Skin of body (tissue), 3 donors: ENCODE measurements at places on chromosomes 7 and 10. TPM values are rescaled to one million over a fixed set of nuclear protein-coding genes. Genes with fewer than 3 reads are reported as not detected.

DNA sequence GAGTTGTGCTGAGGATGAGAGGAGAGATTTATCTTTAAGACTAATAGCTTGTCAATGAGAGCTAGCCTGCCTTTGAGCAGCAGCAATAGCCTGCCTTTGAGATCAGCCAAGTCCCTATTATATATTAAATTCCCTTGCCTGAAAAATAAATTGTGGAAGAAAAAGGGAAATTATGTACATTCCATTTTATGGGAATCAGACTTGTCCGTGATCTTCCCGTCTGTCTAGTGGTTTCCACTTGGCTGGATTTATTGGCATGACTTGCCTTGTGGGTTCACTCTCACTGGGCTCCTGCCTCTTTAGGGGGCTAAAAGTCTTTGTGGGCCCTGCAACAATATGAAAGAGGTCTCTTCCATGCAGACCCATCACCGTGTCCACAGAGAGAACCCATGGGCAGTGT is 171.7 kb upstream of the FRMD4A start:
- DNase-seq, result no peak

GRCh38 chr7:40922316-40922670 is 780.6 kb downstream of the INHBA start:
- no peak for DNase-seq

CH25H gene
- 4.1 TPM for total RNA-seq

DNA sequence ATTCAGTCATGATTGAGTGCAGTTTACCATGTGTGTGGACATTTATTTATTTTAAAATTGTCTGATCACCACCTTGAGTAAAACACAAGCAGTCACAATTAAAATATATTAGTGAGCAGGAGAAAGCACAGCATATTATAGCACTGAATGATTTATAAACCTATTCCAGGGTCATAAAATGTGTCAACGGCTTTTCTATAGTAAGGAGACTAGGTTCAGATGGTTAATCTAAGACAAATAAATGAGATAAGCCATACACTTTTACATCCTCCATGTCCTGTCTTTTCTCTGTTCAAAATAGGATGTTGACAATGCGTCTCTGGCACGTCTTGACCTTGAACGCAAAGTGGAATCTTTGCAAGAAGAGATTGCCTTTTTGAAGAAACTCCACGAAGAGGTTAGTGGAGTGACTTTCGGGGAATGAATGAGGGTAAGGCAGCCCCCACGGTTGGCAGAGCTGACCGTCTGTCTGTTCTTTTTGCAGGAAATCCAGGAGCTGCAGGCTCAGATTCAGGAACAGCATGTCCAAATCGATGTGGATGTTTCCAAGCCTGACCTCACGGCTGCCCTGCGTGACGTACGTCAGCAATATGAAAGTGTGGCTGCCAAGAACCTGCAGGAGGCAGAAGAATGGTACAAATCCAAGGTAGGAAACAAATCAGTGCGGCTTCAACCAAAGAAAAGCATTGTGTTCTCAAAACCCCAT is 5.4 kb downstream of the VIM start:
- DNase-seq, result no peak

GRCh38 chr7:29122081-29122480 is 24.3 kb downstream of the CPVL start:
- no peak for DNase-seq

- DNase-seq, result no peak
Measured at GRCh38 chr10:10871352-10871751, 146.3 kb upstream of the CELF2 start.

DNA sequence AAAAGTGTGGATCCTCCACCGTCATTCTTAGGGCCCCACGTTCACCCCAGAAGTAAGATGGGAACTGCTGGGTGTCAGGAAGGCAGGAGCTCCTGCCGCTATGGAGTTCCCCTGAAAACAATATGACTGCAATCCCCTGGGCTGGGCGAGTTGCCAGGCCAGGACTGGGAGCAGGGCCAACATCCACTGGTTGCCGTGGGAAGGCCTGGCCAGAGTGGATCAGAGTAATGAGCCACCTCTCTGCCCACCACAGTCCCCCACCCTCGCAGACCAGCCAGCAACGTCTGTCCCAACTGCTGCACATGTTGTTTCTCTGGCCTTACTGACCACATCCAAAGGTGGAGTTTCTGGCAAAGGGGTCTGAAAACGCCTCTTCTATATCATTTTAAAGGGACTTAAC is 86.6 kb downstream of the STRA8 start:
- DNase-seq, result no peak

GRCh38 chr10:18860631-18861240 is 187.9 kb upstream of the MALRD1 start:
- DNase-seq, result no peak

VSTM4 gene
- 40.5 TPM for total RNA-seq

TIMM23 gene
- total RNA-seq, result 36.5 TPM

- no peak for DNase-seq
Measured at GRCh38 chr10:113612154-113612553, 51.7 kb downstream of the NRAP start.

DNA sequence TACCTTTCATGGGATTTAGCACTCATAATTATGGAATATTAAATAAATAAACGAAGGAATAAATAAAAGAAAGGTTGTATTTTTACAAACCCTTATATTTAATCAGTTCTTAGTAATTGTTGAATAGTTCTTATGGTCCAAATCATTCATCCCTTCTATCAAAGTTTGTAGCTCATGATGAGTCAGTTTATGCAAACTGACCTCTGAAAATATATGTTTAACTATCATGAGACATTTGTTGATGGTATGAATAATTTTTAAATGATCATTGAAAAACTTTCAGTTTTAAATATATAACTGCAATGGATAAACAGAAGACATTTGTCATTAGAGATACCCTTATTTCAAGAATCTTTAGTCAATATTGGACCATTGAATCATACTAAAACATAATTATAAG is 411.2 kb upstream of the LRRTM3 start:
- no peak for DNase-seq

SORCS1 gene
- 1.9 TPM for total RNA-seq

DNA sequence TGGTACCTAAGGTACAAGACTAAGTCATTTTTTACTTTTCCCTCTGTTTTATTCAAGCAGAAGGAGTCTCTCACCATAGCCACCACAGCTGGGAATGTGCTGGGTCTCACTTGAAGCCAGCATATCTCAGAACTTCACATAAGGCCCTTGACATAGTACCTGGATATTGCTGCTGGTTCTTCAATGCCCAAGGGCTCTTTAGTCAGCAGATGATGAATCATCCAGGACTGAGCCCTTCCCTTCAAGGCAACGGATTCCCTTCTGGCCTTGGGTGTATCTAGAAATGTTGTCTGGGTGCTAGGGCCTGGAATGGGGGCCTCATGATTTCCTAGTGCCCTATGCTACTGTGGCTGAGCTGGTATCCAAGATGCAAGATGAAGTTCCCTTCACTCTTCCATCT is 93.9 kb downstream of the ADCYAP1R1 start:
- no peak for DNase-seq

NEUROD6 gene
- total RNA-seq, result 0.30 TPM

GRCh38 chr10:97280783-97281182 is 11.7 kb downstream of the ARHGAP19 start:
- DNase-seq, result no peak

- DNase-seq, result no peak
Measured at GRCh38 chr10:102424145-102424544, 3.5 kb downstream of the FBXL15 start.

SEPHS1 gene
- total RNA-seq, result 38.3 TPM

DNA sequence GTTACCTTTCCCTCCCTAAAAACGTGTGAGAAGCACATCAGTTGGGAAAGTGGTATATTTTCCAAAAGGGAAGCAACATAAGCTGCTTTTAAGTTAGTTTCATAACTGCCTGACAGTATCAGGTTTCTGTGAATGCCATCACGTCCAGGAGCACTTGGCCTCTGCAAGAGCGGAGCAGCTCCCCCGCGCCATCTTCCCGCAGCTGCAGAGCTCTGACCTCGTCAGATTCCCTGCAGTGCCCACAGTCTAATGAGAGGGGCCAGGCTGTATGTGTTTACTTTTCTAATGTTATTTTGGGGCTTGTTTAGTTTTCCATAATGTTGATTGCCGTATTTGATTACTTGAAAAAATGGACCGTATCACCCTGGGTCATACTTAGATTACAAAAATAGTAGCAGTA is 74.2 kb downstream of the MGMT start:
- peak; percentile 32 for DNase-seq

ACSL5 gene
- 10.1 TPM for total RNA-seq

DNA sequence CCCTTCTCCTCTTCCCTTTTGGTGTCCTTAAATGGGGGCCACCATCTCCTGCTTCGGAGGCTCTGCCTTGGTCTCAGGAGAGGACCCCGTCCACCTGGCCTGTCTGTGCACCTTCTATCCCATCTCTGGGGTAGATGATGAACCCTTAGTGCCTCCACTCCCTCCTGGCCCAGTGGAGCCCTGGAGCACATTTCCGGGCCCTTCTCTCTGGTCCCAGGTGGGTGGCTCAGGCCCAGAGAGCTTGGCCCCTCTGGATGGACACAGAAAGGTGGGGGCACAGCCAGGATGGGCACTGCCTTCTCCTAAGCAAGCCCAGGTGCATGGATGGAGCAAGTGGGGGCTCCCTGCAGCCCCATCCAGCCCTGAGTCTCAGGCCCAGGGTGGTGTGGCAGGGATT is 121.4 kb upstream of the RET start:
- no peak for DNase-seq

LIPF gene
- 0.10 TPM for total RNA-seq

ADAM22 gene
- 18.6 TPM for total RNA-seq

ORAI2 gene
- 5.2 TPM for total RNA-seq

DNA sequence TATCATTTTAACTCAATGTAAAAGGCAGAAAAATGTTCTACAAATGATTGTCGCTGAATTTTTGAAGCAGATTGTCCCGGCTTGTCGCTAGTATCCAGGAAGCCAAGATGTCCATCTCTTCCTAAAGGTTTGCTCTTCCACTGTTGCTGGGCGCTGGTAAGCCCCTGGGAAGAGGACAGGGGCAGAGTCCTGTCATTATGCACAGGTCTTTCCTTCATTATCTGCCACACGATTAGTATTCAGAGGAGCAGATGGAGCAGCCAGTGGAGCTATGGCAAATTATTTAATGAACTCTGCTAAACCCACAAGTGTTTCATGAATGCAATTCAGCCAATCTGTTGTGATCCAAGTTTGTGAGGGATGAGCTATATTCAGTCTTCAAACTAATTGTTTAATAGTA is 499.1 kb upstream of the NRP1 start:
- DNase-seq, result no peak

DNA sequence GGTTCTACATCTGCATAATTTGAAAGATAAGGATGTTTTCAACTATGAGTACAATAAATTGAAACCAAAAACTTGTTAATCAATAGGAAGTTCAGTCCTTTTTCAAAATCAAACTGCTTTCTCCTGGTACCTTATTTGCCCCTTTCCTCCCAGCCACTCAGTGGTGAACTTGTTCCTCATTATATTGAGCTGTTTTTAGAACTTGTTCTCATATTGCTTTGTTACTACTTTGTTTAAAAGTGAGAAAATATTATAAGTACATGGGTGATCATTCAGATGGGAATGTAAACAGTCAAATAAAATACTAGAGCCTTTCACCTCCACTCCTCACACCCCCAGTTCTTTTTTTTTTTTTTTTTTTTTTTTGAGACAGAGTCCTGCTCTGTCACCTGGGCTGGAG is 17.2 kb downstream of the UBE3C start:
- DNase-seq, result no peak

DNA sequence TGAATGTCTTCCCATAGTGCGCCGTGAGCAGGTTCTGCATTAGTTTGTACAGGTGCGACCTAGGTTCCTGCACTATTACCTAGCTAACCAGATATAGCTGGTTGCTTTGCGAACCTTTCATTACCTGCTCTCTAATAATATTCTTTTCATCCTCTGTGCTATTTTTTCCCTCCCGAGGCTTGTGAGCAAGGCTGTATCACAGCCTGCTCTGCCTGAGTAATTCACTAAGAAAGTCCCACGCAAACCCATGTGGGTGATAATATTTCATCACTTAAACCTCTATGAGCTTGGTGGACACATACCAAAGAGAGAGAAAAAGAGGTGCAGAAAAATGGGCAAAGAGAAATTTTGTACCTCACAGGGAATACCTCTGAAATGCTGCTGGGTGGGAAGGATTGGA is 8.4 kb downstream of the INHBA start:
- no peak for DNase-seq

DNA sequence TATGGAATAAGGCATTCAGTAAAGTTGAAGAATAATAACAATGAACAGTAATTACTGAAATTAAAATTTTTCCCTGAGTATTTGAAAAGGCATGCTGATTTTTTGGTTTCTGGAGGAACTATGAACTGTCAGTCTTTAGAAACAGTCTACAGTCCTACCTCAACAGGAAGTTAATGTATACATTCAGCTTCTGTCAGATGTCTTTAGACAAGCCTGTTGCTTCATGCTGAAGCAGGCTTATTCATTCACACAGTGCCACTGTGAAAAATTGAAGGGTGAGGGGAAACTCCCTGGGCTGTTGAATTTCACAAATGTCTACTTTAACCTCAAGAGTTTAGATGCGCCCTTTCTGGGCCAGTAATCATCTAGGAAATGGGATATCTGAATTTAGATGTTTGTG is 3.5 kb downstream of the NRF1 start:
- no peak for DNase-seq

SPAM1 gene
- not detected for total RNA-seq

TCF7L2 gene
- 36.8 TPM for total RNA-seq

PTPRN2 gene
- total RNA-seq, result 0.99 TPM

- no peak for DNase-seq
Measured at GRCh38 chr7:100884736-100885439, 4.6 kb downstream of the UFSP1 start.

- DNase-seq, result peak; percentile 34
Measured at GRCh38 chr7:15832996-15833395, 146.5 kb upstream of the MEOX2 start.

DNA sequence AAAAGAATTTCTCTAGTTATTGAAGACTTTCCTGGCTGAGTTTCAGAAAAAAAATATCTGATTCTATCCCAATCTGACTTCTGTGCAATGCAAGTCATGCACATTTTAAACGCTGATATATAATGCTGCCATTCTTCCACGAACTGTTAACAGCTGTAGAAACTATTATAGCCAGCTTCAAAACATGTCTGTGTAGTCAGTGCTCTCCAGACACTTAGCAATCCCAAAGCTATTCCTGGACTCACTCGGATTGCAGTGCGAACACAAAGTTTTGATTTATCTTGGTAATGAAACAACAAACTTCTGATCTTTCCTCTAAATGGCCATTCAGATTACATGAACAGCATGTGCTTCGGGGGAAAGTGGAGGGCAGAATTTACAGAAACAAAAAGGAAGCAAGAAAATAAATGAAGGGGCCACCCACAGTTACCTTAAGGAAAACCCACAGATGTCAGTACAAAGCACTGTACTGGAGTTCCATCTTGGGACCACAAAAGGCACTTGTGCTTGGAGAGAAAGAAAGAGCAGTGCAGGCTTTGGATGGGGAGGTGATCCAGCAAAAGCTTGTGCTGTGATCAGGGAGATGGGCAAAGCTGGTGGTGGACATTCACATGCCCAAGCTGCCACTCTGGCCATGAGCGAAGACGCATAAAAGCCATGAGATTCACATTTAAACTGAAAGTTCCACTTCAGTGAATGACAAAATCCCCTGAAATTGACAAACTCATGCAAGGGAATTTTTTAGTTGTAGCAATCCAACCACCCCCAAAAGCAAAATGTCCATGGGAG is 32.1 kb upstream of the ADO start:
- peak; percentile 60 for DNase-seq
